ENCODE measurements at places on chromosomes 3 and 15. TPM values are rescaled to one million over a fixed set of nuclear protein-coding genes. Genes with fewer than 3 reads are reported as not detected.

The SKOR1 gene
- total RNA-seq: 0.31 TPM

The CD200 gene
- total RNA-seq: 0.47 TPM

The NTRK3 gene
- not detected for total RNA-seq

The OR5H15 gene
- total RNA-seq: not detected

DNA sequence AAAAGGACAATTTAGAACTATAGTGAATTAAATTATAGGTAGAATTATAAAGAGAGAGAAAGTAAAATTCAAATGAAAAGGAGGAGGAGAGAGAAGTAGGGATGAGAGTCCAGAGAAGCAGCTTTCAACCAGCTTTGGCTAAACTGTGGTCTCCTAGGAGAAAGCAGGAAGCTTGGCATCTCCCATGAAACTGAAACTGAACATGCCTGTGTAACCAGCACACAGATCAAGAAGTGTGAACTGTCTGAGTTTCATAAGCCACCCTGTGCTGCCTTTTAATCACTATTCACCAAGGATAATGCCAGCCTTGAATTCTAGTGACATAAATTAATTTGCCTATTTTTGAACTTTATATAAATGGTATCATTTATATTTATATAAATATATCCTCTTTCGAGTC, 128.5 kb downstream of the MYRIP start:
- no peak for DNase-seq

GRCh38 chr3:117814975-117815374, 1105.4 kb downstream of the TUSC7 start:
- no peak for DNase-seq

DNA sequence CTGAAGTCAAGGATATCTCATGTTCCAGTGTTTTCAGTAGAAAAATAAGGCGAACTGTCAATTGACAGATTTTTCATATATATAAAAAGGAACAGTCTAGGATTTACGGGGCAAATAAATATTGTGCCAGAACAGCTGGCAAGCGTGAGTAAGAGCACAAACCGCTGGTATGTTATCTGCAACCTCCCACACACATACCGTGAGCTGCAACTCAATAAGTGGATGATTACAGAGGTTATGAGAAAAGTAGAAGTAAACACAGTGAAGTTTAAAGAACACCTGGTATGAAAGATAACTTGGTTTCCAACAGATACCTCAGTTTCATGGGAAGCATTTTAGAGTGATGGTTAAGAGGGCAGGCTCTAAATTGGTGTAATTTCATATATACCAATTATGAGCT, 733.4 kb downstream of the TUSC7 start:
- DNase-seq: no peak

DNA sequence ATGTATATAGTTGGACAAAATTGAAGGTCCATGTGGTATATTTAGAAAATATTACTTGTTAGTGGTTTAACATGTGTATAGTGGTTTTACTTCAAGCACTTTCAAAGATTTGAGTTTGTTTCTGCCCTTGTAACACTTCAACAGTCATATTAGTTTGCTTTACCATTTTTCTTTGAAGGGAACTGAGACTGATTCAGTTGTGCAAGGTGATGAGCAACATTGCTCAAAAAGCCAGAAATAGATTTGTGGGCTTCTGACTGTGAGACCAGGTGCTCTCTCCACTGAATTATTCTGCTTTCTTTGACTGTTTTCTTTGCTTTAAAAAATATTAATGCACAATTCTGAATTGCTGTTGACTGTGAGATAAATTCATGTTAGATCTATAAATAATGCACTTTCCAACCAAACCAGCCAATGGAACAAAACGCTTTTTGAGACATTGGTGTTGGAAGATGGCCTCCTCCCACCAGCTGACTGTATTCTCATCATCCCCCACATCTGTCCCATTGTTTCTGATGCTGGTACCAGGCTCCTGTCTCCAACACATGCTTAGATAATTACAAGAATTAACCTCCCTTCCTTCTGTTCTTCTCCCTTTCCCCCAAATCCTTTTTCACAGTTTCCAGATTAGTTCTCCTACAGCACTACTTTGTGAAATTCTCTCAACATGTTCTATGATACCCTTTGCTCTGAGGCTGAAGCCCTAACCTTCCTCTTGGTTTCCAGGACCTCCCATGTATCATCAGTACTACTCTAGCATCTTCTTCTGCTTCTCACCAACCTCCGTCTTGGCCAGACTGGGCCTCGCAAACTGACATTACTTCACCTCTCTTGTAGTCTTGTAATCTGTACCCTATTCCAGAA, 27.9 kb downstream of the PLCL2 start:
- no peak for DNase-seq

GRCh38 chr3:21345382-21345976, 405.5 kb downstream of the ZNF385D start:
- DNase-seq: no peak

All from K562 (cell line).